Cerebellar nuclear complex (tissue), 1 donor: ENCODE measurements at places on chromosomes 4 and X.

DNA sequence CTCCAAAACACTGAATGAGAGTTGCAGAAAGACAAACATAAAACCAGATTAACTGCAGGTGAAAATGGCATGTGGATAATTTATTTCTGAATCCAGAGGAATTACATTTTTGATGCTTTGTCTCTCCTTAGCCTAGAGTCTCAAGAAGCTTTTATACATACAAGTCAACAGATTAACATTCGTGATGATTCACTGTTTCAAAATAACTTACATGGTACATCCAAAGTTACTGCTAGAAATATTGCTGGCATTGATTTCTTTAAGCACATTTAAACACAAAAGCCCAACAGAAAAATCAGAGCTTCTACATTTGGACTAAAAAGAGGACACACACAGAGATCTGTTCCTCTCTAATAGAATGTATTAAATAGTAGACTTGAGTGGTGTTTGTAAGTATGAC lies 105.6 kb downstream of the AMELX start:
- DNase-seq, result no peak

DNA sequence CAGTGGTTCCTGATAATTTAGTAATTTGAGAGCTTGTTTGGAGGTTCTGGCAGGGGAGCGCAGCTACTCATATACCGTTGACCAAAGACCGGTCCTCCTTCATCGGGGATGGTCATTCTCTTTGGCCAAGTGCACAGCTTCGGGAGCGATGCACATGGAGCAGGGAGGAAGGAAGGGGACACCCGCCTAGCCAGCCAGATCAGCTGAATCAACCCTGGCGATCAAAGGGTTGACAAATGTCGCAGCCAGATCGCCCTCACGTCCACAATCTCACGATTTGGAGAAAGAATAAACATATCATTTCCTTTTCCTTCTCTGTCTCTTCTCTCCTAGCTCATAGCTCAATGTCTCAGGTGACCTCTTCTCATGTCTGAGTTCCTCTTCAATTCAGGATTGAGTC lies 11.1 kb downstream of the NDNF start:
- no peak for DNase-seq

DNA sequence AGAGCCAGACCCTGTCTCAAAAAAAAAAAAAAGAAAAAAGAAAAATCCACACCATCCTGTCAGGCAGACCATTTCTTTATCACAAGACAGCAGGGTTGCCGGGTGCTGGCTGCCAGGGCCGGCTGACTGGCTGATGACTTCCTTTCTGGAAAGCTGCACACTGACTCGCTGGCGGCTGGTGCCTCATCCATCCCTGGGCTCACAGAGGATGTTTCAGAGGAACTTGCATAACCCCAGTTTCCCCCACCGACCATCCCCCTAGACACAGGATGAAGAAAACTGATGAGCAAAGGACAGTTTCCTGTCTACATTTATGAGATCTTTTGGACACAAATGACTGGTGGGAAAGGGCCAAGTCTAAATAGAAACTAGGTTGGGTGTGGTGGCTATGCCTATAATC lies 14.1 kb downstream of the HPSE start:
- DNase-seq, result no peak

GRCh38 chr4:16573739-16574138 lies 324.7 kb downstream of the LDB2 start:
- no peak for DNase-seq

- DNase-seq, result no peak
These were observed 279.5 kb upstream of the EMCN start for GRCh38 chr4:100797356-100797755.

DNA sequence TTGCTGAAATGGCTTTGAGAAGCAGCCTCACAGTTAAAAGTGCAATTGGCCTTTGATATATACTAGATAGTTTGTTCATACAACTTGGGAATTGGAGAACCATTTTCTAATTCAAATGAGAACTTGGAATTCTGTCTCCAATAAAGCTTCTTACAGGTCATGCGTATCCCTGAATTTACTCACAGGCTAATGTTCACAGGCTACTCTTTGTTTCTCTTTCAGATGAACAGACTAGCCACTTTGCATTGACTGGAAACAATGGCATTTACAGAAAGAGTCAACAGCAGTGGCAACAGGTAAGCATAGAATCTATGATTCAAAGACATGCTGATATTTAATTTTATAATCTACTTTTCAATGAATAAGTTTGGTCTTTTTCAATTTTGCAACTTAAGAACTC lies 13.5 kb downstream of the AFF1 start:
- no peak for DNase-seq

DNA sequence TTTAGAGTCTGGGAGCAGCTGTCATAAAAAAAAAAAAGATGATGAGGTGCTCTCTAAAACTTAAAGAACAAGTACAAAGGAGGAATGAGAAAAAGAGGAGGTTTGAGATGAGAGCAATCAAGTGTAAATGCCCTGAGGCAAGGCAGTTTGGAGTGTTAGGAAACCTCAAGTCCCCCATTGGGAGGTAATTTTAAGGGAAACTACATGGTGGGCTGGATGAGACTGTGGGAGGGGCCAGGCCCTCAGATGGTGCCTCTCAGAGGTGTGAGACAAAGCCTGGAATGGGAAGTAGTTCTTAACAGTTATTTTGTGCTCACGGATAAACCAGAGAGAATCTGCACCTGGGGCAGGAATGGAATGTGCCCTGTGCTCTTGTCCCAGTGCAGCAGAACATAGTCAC lies 1.9 kb upstream of the MAGEB3 start:
- no peak for DNase-seq

DNA sequence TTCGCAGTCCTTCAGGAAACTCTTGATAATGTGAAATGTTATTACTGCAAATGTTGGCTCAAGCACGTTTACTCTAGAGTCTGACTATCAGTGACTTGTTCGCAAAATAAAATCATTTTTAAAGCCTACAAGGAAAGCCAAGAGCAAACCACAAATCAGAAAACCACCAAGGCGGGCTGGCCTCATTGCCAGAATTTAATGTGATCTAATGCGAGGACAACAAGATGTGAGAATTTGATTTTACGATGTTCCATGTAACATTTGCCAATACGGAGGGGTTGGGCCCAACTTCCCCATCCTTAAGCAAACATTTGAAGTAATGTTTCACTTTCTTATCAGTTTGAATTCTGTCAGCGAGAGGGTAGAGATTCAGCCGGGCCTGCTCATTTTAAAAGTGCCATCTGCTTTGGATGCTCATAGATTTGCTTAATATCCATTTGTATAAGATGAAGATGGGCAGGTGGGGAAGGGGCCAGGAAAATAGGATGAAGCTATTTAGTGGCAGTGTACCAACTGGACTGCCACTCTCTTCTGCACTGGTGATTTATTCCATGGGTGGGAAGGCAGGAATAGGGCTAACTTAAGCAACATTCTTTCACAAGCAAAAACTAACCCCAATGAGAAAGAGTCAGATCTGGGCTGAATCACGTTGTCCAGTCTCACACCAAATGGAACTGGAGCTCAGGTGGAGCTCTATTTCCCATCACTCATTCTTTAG lies 225.3 kb downstream of the ANAPC10 start:
- no peak for DNase-seq

- DNase-seq, result no peak
These were observed 14.9 kb upstream of the EXOSC9 start for GRCh38 chr4:121786221-121786620.

DNA sequence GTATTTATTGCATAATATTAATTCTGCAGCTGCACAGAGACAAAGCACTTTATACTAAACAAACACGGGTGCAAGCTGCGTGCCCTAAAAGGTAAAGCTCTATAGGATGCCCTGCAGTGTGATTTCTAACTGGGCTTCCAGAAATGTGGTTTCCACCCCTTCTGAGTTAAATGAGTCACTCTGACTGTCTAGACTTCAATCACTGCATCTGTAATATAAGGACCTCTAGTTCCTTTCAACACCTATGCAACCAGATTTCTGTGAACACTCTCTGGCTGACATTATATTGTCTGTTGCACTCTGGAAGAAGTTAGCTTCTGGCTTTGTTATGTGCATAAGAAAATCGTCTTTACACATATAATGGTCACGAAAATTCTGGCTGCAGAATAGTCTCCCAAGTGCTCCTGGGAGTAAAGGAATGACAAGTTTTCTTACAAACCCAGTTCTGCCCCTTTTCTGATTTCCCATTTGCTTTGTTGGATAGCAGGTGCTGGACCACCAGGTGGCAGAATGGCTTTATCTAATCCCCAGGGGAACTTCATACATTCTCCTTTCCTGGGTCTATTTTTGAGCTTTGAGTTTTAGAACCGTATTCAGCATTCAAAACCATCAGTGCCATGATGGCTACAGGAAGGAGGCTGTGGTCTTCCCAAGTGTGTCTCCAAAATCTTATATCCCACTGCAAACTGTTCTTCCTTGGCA lies 842.2 kb downstream of the STIM2 start:
- DNase-seq, result no peak

GRCh38 chr4:76072760-76073159 lies 1.7 kb upstream of the ART3 start:
- DNase-seq, result no peak
